H7 (cell line): ENCODE measurements at places on chromosomes 4 and X. TPM values are rescaled to one million over a fixed set of nuclear protein-coding genes. Genes with fewer than 3 reads are reported as not detected.

- peak; percentile 85 for DNase-seq
Measured at GRCh38 chrX:153460826-153461225, 9.6 kb downstream of the HAUS7 start.

GRCh38 chr4:65893957-65894755, 223.9 kb upstream of the EPHA5 start:
- no peak for DNase-seq

GRCh38 chr4:38396845-38397547, 267.0 kb upstream of the KLF3 start:
- no peak for DNase-seq

- peak; percentile 54 for DNase-seq
Measured at GRCh38 chrX:1493877-1494510, 41.3 kb upstream of the ASMTL start.

GRCh38 chr4:184450045-184450444, 24.3 kb downstream of the IRF2 start:
- DNase-seq = no peak

DNA sequence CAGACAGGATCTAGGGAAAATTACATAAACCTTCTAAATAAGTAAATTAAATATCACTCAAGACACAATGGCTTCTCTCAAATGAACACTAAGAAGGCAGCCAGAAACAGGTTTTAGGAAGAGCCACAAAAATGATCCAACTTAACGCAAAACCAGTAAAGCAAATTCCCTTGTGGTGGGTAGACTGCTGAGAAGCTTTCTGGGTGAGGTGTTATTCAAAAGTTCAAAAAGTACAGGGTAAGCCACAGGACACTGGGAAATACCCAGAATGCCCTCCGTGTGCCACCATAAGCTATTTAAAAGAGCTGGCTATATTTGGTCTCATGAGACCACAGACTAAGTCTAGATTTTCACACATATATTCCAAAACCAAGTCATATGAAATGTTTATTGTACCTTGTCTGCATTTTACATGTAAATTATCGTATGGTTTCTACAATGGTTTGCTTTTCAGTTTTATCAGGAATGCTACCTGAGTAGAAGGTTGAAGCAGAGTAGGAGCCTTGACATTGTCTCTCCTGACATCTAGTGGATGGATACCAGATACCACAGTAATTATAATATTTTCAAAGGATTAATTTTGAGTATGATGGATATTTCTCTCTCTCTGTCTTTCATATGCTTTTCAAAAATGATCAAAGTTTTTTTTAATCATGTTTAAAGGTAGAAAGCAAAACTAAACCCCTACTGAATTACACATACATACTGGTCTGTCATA, 109.3 kb upstream of the KLHL13 start:
- peak; percentile 24 for DNase-seq

DNA sequence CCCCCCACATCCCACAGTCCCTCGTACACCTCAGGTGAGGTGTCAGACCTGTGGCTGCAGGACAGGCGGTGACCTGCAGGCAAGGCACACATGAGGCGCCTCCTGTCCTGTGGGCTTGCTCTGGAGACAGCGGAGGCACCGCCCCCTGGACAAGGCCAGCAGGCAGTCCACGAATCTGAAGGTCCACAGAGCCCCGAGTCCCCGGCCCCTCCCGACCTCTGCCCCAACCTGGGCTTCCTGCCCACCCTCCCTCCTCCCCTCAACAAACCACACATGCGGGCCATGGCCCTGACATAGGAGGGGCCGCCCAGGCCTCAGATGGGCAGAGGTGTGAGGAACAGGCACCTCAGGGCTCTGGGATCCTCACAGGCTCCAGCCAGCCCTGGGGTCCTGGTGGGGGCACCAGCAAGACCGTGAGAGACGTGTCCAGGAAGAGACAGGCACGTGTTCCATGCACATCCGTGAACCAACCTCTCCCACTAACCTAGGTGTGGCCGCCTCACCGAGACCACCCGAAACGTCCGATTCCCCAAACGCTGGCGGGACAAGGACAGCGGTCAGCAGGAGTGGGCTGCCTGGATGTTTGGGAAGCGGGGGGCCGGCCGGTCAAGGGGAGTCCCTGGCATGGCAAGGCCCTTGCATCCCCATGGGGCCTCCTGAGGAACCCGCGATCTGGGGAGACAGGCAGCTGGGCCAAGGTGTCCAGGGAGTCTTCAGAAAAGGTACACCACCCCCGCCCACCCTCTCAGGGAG, 25.8 kb downstream of the CTBP1 start:
- DNase-seq = peak; percentile 67

DNA sequence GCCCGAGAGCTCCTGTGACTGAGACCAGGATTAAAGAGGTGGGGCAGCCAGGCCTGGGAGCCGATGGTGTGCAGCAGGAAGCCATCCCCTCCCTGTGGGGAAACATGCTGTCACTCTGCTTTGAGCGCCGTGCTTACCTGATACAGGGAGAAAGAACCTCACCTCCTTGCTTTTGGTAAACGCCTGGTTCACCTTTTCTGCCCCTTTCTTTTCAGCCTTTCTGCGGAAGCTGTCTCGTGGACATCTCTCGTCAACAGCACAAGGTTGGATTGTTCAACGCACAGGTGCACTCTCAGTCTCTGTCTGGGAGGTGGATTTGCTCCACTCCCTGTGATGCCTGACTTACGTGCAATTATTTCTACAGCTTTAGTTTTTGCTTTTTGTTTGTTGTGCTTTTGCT, 12.0 kb downstream of the ZFYVE28 start:
- DNase-seq = no peak

DNA sequence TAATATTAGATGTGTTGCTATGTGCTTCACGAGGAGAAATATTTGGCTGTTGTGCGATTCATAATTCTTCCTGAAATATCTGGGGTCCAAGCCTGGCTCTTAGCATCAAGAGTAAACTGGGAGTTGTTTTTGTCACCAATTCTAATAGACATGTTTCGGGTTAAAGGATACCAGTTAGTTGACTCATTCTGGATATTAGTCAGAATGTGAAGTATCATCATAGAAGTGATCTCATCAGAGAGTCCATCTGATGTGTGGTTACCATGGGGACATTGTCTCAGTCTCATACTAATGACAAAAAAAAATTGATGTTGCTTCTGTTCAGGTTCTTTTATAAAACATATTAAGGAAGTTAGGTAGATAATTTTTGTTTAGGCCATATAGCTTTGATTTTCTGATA, 57.2 kb upstream of the MTMR1 start:
- DNase-seq = no peak

GRCh38 chr4:169045862-169046584, 36.0 kb upstream of the CBR4 start:
- DNase-seq = peak; percentile 59

DNA sequence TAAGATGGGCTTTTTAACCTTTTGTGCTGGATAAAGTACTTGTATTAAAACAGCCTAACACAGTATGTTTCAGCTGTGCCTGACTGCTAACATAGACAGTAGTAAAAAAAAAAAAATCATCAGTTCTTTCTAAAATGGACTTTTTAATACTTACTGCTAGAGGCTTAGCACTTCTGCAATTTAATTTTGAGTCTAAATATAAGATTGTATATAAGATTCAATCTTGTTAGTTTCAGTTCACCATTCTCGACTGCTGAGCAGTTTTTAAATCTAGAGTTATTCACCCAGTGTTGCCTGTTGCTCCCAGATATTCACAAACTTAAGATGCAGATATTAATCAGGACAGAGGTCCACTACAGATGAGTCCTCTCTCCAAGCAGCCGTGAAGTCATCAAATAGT, 6.8 kb downstream of the PLA2G12A start:
- DNase-seq = no peak

DNA sequence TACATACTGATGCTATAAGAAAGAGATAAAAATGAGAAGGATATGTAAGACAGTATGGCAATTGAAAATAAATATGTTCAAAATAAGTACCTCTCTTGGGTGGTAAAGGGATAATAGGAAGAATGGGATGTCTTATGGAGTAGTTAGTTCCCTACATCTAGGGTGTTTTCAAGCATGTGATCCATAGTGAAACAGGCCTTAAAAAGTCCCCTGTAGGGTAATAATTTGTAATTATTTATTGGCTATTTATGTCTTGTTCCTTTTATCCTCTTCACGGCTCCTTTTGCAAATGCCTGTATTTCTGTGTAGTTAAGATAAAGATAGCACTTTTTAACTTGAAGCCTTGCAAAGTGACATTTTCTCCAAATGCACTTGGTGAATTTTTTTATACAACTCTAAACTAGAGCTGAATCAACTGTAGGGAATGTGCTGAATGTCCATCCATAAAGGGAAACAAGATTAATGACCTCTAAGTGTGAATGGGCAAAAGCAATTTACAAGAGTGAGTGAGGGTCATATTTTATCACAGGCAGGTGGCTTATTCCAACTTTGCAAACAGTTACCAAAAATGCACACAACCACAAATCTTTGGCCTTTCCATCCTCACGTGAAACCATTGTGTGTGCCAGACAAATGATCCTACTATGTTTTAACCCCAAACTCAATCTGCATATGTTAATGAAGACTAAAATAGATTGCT, 299.0 kb downstream of the KCNIP4 start:
- no peak for DNase-seq

DNA sequence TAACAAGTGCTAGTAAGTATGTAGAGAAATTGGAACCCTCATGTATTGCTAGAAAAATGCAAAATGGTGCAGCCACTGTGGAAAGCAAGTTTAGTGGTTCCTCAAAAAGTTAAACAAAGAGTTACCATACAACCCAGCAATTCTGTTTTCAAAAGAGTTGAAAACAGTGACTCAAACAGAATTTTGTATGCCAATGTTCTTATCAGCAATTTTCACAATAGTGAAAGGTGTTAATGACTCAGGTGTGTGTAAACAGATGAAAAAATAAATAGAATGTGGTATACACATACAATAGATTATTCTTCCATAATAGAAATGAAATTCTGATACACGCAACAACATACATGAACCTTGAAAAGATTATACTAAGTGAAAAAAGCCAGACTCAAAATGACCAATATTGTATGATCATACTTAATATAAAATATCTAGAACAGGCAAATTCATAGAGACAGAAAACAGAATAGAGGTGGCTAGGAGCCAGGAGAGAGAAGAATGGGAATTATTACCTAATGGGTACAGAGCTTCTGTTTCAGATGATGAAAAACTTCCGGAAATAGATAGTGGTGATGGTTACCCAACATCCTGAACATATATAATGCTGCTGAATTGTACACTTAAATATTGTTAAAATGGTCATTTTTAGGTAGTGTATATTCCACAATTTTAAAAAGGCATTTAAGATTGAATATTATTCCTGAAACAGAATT, 51.6 kb downstream of the WDFY3 start:
- no peak for DNase-seq

DNA sequence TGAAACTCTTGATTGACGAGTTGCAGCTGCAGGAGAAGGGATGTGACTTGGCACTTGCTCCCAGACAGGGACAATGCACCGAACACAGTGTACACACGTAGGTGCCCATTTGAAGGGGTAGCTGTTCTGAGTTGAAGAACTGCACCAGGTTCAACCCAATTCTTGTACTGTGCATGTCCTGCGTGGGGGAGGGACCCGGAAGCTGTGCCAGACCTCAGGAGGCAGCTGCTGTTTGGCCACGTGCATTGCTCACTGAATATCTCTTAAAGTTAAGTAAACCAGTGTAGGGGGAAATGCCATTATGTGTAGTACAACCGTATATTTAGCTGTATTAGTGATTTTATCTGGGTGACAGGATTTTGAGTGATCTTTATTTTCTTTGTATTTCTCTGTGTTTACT, 12.0 kb upstream of the RBBP7 start:
- DNase-seq = peak; percentile 23

DNA sequence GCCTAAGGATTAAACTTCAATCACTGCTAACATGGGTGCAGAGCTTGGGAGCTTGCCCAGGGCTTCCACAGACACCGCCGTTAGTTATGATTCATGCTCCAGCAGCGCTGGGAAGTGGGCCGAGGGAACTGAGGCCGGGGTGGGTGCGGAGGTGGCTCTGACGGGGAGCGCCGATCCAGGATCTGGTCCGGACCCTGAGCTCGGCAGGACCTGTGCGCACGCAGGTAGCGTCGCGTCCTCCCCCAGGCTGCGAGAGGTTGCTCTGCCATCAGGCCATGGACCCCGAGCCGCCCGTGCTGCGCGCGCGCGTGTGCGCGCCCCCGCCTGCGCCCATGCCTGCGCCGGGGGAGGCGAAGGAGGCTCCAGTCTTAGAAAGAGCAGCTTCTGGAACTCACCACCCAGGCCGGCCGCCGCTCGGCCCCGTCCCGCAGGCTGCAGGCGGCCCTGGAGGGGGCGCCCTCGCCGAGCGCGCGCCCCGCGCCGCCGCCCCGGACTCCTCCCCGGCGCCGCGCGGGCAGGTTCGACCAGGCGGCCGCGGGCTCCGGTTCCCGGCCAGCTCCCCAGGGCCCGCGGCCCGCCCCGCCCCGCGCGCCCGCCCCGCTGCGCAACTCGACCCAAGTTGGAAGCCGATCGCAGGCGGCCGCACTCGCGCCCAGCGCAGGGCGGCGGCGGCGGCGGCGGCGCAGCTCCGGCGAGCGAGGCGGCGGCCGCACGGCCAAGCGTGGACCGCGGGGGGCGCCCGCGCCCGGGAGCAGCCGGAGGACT, 732 bp upstream of the ADRA2C start:
- peak; percentile 97 for DNase-seq

DNA sequence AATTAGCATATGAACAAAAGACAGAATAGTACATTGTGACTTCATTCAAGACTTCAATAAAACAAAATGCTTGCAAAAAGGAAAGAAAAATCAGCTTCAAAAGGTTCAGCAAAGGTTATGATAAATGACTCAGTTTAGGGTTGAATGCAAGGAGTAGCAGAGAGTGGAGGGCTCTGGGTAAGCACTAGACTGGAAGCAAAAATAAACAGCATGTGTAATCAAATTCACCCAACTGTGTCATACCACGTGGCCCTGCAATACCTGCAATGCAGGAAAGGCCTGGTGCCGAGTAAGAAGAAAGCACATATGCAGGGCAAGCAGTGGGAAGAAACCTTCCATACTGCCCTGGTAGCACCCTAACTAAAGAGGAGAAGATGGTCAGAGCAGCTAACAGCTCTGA, 88.7 kb downstream of the ATP11C start:
- DNase-seq = peak; percentile 15

GRCh38 chrX:129549124-129549523, 9.1 kb downstream of the OCRL start:
- no peak for DNase-seq

Gene LONRF3
- total RNA-seq = 0.10 TPM in 1 of 2 replicates, not detected in the other

Gene CENPE
- total RNA-seq = 10.6 and 21.5 TPM in 2 replicates

Gene ABCB7
- total RNA-seq = 30.6 and 45.2 TPM in 2 replicates

Gene RBM46
- 0.73 and 2.3 TPM in 2 replicates for total RNA-seq

Gene APBB2
- total RNA-seq = 33.4 and 33.9 TPM in 2 replicates

Gene HMX1
- 2.0 and 4.4 TPM in 2 replicates for total RNA-seq

Gene IGFBP7
- total RNA-seq = 4.4 and 6.7 TPM in 2 replicates

Gene FRMD7
- 0.14 TPM in 1 of 2 replicates, not detected in the other for total RNA-seq

Gene GYG2
- 36.7 and 40.5 TPM in 2 replicates for total RNA-seq

Gene CPE
- total RNA-seq = 23.2 and 32.6 TPM in 2 replicates

Gene ATP2B3
- total RNA-seq = not detected in 2 replicates

Gene PAGE4
- not detected in 2 replicates for total RNA-seq

Gene TRO
- total RNA-seq = 49.8 and 53.7 TPM in 2 replicates

Gene NOX1
- total RNA-seq = not detected in 2 replicates

Gene POU3F4
- 0.37 and 0.52 TPM in 2 replicates for total RNA-seq

Gene OPHN1
- 2.6 and 2.9 TPM in 2 replicates for total RNA-seq

Gene TMPRSS11A
- 0.21 TPM in 1 of 2 replicates, not detected in the other for total RNA-seq

Gene BBS12
- total RNA-seq = 2.3 and 2.4 TPM in 2 replicates

Gene PRSS12
- total RNA-seq = 10.3 and 14.9 TPM in 2 replicates

Gene SLC10A6
- not detected in 2 replicates for total RNA-seq

Gene FGFBP1
- total RNA-seq = not detected in 2 replicates

Gene ANXA3
- total RNA-seq = 30.7 and 37.9 TPM in 2 replicates

Gene UBE2D3
- total RNA-seq = 437 and 446 TPM in 2 replicates

Gene MAGEC2
- total RNA-seq = not detected in 2 replicates

Gene FAM53A
- total RNA-seq = 7.4 and 24.5 TPM in 2 replicates
